GM23338 (cell line): ENCODE measurements at places on chromosomes 4 and X. TPM values are rescaled to one million over a fixed set of nuclear protein-coding genes. Genes with fewer than 3 reads are reported as not detected.

DNA sequence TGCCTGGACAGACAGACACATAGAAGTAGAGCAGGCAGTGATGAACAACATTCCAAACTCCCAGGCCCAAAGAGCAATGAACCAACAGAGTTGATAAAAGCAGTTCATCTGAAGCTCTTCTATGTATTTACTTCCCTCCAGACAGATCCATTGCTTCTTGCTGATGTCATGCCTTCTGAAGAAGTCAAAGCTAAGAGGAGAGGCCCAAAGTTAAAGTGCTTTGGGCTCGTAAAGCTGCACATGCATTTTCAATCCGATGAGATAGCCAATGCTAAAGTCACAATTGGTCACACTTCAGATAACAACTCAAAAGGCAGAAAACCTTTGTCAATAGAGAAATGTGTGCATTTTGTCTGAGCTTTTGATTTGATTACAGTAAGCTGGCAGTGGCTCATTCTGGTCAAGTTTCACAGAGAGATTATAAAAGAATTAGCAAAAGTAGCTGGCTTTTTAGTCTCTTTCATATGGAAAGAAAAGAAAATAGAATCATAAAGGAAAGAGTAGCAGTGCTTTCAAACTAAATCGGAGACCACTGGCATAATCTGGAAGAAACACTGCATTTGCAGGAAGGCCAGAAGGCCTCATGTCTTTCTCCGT is 82.0 kb downstream of the GPC4 start:
- DNase-seq, result no peak

DNA sequence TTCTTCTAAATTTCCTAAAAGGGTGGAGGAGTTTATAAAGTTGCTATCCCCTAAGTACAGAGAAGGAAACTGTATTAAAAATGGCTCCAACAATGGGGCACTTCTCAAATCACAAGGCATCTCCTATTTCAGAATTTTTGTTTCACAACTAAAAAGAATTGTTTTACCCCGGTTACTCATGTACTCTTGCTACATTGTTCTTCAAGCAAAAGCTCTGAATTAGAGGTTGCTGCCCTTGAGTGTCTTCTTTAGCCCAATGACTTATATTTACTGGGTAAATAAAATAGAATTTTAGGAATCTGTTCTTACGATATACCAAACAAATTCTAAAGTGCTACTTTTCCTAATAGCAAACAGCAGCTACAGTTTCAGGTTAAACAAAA is 67.5 kb downstream of the PPEF2 start:
- DNase-seq, result no peak

DNA sequence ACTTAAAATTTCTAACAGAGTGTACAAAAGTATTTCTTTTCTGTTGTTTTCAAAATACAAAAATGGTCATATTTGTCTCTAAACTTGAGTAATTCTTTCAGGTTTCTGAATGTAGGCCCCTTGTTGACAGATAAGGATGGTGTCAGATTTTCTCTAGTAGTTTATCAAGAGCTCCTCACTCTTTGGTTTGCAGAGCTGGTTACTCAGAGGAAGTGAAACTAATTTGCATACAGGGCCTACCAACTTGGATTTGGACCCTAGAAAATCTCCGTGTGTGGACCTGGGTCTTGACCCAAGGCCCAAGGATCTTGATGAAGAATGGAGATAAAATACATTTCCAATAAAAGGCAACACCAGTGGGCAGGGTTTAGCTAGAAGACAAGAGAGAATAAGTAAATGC is 433 bp upstream of the ADH6 start:
- no peak for DNase-seq

DNA sequence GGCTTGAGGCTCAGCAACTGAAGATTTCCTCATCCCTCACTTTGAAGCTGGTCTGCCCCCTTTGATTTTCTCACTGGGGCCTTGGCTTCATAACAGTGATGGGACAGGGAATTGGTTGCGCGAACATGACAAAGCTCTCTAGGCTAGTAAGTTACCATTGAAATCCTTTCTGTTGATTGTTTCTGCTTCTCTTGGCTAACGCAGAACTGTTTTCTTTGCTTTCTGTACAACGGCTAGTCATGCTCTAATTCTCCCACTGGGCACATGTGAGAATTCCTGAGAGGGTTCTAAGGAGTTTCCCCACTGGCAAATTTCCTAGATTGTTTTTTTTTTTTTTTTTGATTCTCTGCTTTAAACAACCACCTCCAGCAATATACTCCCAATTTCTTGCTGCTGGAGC is 738.6 kb downstream of the PCDH7 start:
- DNase-seq, result no peak

DNA sequence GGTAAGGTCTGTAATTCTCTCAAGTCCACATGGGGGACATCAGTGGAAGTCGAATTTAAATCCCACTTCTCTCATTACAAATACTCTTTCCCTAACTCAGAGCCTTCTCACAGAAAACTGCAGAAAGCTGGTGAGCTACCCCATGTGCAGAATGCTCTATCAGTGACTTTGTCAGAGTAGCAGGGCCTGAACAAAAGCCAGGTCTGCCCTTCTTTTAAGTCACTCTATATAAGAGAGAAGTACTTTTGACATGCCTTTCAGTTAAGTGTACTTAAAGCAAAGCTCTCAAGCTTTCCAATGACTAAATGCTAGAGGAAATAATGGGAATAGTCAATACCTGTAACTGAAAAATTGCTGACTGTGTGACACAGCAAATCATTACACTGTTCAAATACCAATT is 323.1 kb downstream of the KCNIP4 start:
- no peak for DNase-seq

DNA sequence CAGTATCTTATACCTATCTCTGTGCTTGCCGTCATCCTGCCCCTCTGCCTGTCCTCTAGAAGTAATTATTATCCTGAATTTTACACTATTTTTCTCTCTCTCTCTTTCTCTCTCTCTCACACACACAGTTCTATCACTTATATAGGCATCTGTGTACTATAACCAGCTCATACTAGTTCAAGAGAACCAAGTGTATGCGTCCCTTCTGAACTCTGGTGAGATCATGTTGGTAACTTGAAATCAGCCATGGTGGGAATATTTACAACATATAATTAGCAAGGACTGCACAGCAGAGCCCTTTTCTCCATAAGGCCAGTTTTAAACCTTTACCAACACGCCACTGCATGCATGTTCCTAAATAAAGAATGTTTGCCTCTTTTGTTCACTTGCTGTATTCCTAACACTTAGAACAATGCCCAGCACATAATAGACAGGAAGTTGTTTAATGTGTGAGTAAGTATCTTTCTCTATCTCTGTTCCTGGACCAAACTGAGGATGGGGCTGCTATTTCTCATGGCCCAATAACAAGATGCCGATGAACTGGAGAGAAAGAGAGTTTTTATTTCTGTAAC is 51.1 kb upstream of the IL21 start:
- no peak for DNase-seq

DNA sequence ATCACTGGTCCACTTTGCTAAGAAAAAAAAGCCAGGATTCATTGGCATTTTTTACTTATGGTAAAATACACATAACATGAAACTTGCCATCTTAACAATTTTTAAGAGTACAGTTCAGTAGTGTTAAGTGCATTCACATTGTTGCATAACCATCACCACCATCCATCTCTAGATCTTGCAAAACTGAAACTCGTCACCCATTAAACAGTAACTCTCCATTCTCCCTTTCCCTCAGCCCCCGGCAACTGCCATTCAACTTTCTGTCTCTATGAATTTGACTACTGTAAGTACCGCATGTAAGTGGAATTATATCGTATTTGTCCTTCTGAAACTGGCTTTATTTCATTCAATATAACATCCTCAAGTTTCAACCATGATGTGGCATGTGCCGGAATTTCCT is 56.3 kb upstream of the LNX1 start:
- DNase-seq, result no peak

- no peak for DNase-seq
Measured at GRCh38 chr4:103484521-103484920, 235.3 kb downstream of the TACR3 start.

DNA sequence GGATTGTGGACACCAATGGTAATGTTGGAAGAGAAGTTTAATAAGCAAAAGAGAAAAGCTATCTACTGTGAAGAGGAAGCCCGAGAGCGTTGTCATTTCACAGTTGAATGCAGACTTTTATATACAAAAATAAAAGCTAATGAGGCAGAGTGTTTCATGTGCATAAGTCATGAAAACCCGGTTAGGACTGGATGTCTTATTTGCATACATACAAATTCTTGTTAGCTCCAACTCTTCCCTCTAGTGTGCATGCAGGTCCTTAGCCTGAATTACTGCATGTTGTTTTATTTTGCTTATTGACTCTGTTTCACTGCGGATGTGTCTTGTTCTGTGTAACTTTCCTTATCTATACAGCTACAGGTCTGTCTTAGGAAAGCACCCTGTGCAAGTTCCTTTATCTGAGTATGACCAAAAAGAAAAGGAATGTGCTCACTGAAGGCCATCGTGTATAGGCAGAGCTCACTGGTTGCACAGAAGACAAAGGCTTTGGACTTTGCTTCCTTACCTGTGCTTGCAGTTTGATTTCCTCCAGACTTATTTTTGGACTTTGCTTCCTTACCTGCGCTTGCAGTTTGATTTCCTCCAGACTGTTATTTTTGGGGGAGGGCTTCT is 25.1 kb upstream of the UGT2B11 start:
- DNase-seq, result no peak

DNA sequence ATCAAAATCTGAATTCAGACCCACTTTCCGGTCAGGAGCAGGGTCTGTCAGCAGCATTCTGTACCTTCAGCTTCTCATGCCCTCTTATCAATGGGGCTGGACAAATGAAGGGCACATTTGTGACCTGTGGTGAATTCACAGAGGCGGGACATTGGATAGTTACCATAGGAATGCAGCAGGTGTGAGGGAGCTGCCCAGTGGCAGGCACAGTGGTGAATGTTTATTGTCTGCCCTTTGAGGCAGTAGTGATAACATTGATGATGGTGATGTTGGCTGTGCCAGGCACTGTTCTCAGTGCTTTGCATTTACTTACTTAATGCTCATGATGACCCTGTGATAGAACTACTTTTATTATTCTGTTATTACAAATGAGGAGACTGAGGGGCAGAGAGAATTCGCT is 101.2 kb upstream of the KIT start:
- no peak for DNase-seq

DNA sequence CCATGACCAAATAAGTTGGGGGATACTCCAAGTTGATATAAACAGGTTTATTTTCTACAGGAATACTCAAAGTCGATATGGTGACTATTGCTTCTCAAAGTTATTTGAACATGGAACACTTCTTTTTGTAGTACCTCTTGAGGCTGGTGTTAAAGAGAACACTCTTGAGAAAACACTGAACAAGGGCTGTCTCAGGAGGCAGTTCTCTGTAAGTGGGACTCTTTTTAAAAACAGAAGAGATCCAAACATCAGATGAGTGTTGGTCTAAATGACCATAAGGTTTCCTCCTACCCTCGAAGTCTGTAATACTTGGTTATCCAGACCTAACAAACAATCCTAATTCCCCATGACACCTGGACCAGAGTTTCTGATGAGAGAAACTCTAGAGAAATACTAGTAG is 223.2 kb upstream of the TEX13C start:
- no peak for DNase-seq

DNA sequence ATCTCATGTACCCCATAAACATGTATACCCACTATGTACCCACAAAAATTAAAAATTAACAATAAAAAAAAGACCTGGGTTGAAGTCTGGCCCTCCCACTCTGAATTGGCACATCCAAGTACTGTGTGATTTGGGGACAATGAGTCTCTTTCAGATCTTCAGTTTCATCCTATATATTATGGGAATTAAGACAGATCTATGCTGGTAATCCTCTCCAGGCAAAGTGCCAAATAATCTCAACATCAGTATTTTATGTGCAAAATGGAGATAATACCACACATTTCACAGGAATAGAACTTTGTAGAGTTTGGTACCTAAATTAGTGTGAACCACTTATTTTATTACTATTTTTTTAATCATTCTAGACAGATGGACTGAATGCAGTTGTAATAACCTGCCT is 11.0 kb upstream of the SCD5 start:
- no peak for DNase-seq

- no peak for DNase-seq
Measured at GRCh38 chr4:166839615-166840251, 394.6 kb downstream of the SPOCK3 start.

GRCh38 chr4:88446124-88446523 is 10.8 kb upstream of the HERC5 start:
- DNase-seq, result peak; percentile 20

GRCh38 chrX:9330249-9330982 is 134.4 kb upstream of the TBL1X start:
- no peak for DNase-seq

- no peak for DNase-seq
Measured at GRCh38 chrX:78831523-78831922, 84.0 kb downstream of the LPAR4 start.

DNA sequence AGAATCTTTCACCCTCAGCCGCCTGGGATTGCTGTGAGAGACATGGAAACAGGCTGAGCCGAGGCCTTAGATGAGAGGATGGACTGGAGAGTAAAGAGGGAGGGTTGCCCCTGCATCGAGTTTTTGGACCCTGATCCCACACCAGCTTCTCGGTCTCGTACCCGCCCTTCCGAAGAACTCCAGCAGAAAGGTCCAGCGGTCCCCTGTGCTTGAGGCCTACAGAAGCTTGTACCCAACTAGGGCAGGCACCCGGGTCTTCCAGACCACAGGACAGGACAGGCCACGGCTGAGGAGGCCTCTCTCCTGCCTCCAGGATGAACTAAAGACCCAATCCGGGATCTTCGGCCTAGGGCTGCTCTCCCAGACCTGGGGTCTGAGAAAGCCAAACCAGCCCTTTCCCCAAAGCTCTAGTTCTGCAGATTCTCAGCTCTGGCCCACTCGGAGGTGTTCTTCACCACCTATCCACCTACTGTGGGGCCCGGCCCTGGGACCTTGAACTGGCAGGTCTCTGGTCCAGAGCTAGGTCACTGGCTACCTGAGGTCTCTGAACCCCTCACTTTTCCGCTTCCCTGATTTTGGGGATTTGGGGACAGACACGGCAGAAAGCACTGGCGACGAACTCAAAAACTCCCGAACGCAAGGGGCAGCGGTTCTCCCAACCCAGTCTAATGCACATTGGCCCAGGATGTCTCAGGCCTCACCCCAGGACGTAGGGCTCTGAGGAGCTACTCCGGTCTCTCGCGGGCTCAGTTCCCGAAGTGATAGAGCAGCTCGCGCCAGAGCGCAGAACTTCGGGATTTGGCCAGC is 1.1 kb downstream of the NKX3-2 start:
- DNase-seq, result peak; percentile 60

- no peak for DNase-seq
Measured at GRCh38 chrX:108000751-108001150, 18.6 kb upstream of the TEX13B start.

- peak; percentile 45 for DNase-seq
Measured at GRCh38 chrX:10725071-10725470, 104.7 kb upstream of the MID1 start.

- no peak for DNase-seq
Measured at GRCh38 chrX:42050345-42050744, 127.0 kb upstream of the CASK start.

- DNase-seq, result no peak
Measured at GRCh38 chrX:3791449-3791848, 78.0 kb upstream of the PRKX start.

- no peak for DNase-seq
Measured at GRCh38 chr4:152079543-152080293, 318.9 kb upstream of the GATB start.

- peak; percentile 51 for DNase-seq
Measured at GRCh38 chr4:163587867-163588266, 93.4 kb downstream of the TMA16 start.

Gene ARR3
- total RNA-seq, result not detected in 2 replicates

Gene MAP3K15
- total RNA-seq, result 1.4 and 3.1 TPM in 2 replicates

Gene SMIM31
- not detected in 2 replicates for total RNA-seq

Gene AFAP1
- 21.5 and 25.9 TPM in 2 replicates for total RNA-seq

Gene GABRB1
- 0.97 and 1.0 TPM in 2 replicates for total RNA-seq

Gene SPIN2B
- 7.9 and 10.6 TPM in 2 replicates for total RNA-seq

Gene KDR
- total RNA-seq, result 102 and 109 TPM in 2 replicates

Gene RAB39B
- 11.1 and 11.3 TPM in 2 replicates for total RNA-seq

Gene AWAT2
- not detected in 2 replicates for total RNA-seq

Gene SSX3
- not detected in 2 replicates for total RNA-seq

Gene DUSP21
- total RNA-seq, result not detected in 2 replicates
